ENCODE measurements at places on chromosomes 2 and 18.

GRCh38 chr2:162211732-162212131 lies 31.5 kb downstream of the FAP start:
- no peak for DNase-seq

GRCh38 chr2:30139131-30139870 lies 7.5 kb upstream of the YPEL5 start:
- DNase-seq: no peak

GRCh38 chr2:234374150-234374508 lies 122.8 kb downstream of the ARL4C start:
- DNase-seq: no peak

- DNase-seq: no peak
Measured at GRCh38 chr2:145649061-145649460, 1129.1 kb upstream of the ZEB2 start.

DNA sequence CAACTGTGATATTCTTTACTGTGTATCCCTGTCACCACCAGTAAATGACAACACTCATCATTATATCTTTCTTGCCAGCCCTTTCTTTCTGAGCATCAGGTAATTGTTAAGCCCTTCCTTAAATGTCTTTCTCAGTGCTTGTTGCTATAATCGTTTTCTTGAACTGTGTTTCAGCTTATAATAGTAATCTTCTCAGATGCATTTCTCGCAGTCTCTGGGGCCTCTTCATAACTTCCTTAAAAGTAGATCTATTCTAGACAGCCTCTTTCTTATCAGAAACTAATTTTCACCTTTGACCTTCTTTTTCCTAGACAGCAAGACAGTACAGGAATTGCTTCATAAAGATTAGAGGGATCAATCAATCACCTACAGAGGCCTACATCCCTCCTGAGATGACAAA lies 648.1 kb downstream of the CPS1 start:
- no peak for DNase-seq

GRCh38 chr2:235553696-235554100 lies 59.9 kb downstream of the AGAP1 start:
- no peak for DNase-seq

DNA sequence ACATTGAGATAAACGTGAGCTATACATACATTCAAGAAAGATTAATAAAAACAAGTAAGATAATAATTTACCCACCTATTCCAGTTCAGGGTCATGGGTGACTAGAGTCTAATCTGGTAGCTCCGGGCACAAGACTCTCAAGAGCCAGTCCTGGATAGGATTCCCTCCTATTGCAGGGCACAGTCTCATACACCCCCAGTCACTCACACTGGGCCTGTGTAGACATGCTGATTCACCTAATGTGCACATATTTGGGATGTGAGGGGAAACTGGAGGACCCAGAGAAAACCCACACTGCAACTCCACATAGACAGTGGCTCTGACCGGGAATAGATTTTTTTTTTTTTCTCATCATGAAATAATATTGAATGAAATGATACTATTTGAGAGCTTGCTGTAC lies 81.5 kb upstream of the THUMPD2 start:
- no peak for DNase-seq

DNA sequence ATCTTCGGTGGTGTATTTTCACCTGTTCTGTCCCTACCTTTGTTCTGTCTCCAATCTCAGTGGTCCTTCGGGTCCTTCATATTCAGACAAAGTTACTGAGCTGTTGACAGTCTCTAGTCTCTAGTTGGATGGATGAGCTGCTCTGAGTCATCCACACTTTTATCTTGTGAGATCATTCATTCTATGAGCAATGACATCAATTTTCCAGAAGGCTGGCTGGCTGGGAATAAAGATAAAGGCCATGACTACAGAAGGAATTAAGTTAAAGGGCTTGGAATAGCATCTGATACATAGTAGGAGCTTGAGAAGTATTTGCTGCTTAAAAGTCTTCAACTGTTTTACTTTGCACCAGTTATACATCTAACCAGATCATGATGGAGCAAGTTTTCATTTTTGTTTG lies 43.1 kb upstream of the SLC39A10 start:
- DNase-seq: peak; percentile 94

GRCh38 chr2:171702781-171703556 lies 15.7 kb downstream of the DYNC1I2 start:
- DNase-seq: peak; percentile 41
